Mesenteric fat pad (tissue), 1 donor: ENCODE measurements at places on chromosomes 7 and 10. TPM values are rescaled to one million over a fixed set of nuclear protein-coding genes. Genes with fewer than 3 reads are reported as not detected.

Gene TMEM229A
- total RNA-seq, result not detected

GRCh38 chr10:47264797-47265281 lies 35.2 kb upstream of the GDF10 start:
- DNase-seq, result peak; percentile 71

- DNase-seq, result no peak
Observed at GRCh38 chr7:134504660-134505164, 22.7 kb upstream of the AKR1B10 start.

DNA sequence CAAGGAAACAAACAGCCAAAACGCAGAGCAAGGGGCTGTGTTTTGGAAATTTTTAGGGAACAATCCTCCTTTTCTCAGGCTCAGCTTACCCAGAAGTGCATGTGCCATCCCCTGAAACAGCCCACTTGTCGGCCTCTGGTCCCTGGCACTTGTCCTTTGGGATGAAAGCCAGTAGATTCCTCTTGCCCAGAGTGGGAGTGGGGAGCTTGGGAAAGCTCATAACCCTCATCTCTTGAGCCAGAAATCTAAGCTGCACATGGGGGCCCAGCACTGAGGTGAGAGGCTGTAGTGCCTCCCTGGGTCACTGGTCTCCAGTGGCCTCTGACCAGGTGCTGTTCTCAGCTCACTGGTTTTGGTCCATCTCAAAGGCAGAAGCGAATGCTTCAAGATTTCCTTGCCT lies 150.3 kb downstream of the RNF216 start:
- DNase-seq, result no peak

DNA sequence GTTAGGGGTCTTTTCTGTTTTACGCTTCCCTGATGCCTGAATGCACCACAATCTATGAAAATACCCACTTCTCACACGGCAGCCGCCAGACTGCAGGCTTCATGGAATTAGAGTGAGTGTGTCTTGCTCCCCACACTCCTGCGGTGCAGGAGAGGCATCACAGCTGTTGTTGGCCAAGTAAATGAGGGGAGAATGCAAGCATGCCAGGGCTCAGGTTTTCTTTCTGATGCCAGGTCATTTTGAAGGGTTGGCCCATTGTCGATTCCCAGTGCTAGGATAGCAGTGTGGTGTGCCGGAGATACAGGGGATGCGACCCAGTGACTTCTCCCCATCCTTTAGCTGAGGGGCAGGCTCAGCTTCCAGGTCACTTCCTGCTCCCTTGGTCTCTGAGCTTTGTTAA lies 16.3 kb downstream of the CXCL12 start:
- DNase-seq, result no peak

GRCh38 chr10:128859738-128860386 lies 607.2 kb upstream of the MGMT start:
- DNase-seq, result peak; percentile 59

GRCh38 chr10:45280113-45280760 lies 35.2 kb downstream of the OR13A1 start:
- DNase-seq, result no peak

Gene EPDR1
- 46.3 TPM for total RNA-seq
